ENCODE measurements at places on chromosomes 7 and 10. TPM values are rescaled to one million over a fixed set of nuclear protein-coding genes. Genes with fewer than 3 reads are reported as not detected.

Gene GPNMB
- total RNA-seq: 177 TPM

Gene ADIRF
- total RNA-seq: 142 TPM

Gene CCL24
- not detected for total RNA-seq

Gene NPTX2
- total RNA-seq: under 0.01 TPM

Gene GNGT1
- total RNA-seq: not detected

Gene UNCX
- not detected for total RNA-seq

Gene OTUD1
- total RNA-seq: 6.8 TPM

Gene KIAA1549
- 0.77 TPM for total RNA-seq

Gene MINDY3
- total RNA-seq: 30.8 TPM

Gene SLC26A5
- total RNA-seq: not detected

Gene EBLN1
- total RNA-seq: not detected

Gene COL13A1
- total RNA-seq: 6.4 TPM

Gene HOXA9
- under 0.01 TPM for total RNA-seq

Gene SPDYE2
- total RNA-seq: not detected

Gene NXPH1
- total RNA-seq: not detected

Gene HSPA12A
- 9.5 TPM for total RNA-seq
